ENCODE measurements at places on chromosomes 6 and 20. TPM values are rescaled to one million over a fixed set of nuclear protein-coding genes. Genes with fewer than 3 reads are reported as not detected.

The BPI gene
- 7.7 TPM for total RNA-seq

The SRPK1 gene
- total RNA-seq: 39.1 TPM

The KHDRBS2 gene
- not detected for total RNA-seq

The BEND3 gene
- total RNA-seq: 4.4 TPM

The LY86 gene
- total RNA-seq: not detected

The ADGRF5 gene
- not detected for total RNA-seq

The DDO gene
- total RNA-seq: not detected

The WFDC2 gene
- not detected for total RNA-seq

The ZNF334 gene
- 3.7 TPM for total RNA-seq

The GFRAL gene
- not detected for total RNA-seq

The LRP11 gene
- 59.6 TPM for total RNA-seq

The ARMH2 gene
- not detected for total RNA-seq

The HMGA1 gene
- total RNA-seq: 89.7 TPM

GRCh38 chr20:50259705-50260478 lies 69.3 kb downstream of the CEBPB start:
- DNase-seq: no peak

DNA sequence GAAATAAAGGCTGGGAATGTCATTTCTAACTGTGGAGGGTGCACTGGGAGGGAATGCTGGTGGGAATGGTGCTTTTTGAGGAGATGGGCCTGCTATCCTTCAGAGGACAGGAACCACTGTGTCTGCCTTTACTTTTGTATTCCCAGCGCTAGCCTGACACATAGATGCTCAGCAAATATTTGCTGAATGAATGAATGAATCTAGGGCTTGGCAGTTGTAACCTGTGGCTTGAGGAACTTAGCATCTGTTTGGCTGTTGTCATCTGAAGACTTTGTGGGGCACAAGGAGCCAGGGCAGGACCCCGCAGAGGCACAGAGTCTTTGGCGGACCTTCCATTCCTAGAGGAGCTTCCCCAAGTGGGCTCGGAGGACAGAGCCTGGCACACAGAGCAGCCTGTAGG lies 6.1 kb downstream of the TOX2 start:
- DNase-seq: no peak

DNA sequence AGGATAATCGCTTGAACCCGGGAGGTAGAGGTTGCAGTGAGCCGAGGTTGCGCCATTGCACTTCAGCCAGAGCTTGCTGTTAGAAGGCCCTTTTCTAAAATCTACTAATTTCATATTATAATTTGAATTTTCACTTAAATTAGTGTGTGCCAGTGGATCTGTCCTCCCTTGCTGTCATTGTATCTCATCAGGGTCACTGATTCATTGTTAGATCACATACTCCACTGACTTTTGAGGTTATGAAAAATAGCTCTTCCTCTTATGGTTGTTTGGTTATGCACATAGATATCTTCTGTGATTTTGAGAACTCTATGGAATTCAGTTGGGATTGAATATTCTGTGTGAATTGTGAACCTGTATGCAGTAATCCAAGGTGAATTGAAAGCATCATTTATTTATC lies 53.1 kb upstream of the TULP4 start:
- no peak for DNase-seq

- DNase-seq: no peak
Observed at GRCh38 chr6:42984924-42985475, 630 bp downstream of the PPP2R5D start.

DNA sequence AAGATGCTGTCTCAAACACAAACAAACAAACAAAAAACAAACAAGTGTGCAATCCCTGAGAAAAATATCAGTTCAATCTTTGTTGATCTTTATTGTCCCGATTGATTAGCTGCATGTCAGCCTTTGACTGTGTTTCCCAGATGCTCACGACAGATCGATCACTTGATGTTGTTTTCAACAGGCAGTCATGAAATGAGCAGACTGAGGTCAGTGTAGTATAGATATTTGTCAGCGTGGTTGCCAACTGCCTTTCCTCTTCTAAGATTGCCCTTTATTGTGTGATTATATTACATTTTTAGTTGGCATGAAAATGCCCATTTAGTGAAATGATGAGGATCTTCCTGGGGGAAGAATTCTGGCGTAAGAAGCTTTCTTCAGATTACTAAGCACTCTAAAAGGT lies 25.6 kb downstream of the UTRN start:
- no peak for DNase-seq

- no peak for DNase-seq
Observed at GRCh38 chr6:64672651-64673050, 1034.4 kb downstream of the EYS start.

GRCh38 chr6:109059571-109060021 lies 35.0 kb downstream of the SESN1 start:
- DNase-seq: no peak

DNA sequence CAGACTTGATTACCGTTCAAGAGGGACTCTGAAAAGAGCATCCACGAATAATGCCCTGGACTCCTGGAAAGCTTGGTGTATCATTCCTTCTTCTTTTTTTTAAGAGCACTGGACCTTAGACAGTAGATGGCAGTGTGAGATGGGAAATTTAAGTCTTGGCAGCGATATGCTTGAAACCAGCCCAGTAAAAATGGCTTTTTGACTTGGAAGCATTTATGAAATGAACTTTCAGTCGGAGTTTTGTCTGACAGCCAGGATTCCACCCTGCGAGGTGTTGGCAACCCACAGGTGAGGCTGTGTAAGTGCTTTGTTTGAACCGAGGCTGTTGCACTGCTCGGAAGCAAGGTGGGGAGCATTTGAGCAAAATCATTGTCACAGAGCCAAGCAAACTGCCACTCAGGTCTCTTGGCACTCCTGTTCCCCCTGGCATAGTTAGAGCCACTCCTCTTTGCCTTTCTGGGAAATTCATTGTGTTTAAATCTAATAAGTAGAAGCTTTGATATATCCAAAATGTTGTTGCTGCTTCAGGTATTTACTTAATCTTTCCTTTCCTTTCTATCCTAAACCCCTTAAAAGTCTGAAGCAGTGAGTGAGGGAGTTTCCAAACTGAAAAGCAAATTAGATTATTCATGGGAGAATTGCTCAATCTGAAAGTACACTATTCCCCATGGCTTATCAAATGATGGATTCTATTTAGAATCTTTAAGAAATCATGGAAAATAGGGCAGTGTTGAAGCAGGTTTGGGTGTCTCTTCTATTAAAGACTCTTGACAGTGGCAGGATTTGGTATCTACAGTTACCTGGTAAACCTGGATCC lies 272.8 kb upstream of the SLC35B3 start:
- no peak for DNase-seq

DNA sequence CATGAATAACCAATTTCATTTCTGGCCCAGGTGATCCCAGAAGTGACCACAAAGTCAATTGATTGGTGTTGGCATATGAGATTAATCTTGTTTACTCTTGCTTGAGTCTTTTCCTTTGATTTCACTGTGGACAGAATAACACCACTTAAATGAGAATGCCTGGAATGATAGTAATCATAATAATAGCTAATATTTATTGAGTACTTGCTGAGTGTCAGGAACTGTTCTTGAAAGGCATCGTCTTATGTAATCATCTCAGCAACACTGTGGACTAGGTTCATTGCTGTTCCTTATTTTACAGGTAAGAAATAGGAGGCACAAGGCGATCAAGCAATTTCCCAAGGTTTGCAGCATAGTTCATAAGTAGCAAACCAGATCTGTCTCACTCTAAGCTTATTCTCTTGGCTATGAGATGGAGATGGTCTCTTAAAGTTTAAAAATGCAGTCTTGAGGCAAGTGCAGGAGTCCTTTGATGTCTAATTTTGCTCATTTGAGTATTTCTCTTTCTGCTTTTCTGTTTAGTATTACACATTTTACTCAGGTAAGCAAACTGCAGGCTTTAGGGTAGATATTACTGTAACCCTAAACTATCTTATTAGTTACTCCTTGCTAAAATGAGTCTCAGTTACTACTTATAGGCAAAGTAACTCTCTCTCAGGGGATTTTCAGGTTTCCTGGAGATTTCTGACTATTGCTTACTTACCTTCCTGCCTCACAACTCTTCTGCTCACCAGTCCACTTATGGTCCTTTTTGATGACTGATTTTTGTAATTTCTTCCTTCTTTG lies 6.3 kb downstream of the ADGRG6 start:
- no peak for DNase-seq

GRCh38 chr6:157099912-157100593 lies 223.3 kb downstream of the TMEM242 start:
- no peak for DNase-seq

GRCh38 chr20:31488115-31488514 lies 13.0 kb downstream of the REM1 start:
- DNase-seq: no peak

DNA sequence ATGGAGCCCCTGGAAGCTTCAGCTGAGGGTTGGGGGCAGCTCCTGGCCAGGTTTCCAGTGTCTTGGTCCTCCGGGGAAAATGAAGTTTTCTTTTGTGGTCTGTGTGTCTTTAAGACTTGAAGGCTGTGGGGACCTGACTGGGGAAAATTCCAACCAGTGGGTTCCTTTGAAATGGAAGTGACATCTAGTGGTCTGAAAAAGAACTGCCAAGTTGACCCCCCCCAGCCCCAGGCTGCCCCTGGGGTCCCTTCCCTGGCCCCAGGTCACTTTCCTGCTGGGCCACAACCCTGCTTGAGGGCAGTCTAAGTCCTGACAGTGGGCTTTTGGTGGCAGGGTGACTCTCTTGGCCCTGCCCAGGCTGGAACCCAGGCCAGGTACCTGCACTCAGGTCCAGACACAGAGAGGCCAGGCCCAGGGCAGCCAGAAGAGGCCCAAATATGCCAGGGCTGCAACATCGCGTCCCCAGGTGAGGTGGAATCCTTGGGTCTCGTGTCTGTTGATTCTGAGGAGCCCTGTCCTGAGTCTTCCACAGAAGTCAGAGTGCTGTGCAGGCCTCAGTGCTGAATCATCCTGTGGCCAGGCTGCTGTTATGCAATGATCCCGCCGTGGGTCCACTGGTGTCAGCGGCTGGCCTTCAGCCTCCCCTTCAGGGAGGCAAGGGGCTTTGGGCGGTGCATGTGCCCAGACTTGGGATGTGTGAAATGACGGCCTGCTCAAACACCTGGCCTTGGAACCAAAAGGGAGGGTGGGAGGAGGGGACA lies 68.4 kb downstream of the VEGFA start:
- DNase-seq: no peak

DNA sequence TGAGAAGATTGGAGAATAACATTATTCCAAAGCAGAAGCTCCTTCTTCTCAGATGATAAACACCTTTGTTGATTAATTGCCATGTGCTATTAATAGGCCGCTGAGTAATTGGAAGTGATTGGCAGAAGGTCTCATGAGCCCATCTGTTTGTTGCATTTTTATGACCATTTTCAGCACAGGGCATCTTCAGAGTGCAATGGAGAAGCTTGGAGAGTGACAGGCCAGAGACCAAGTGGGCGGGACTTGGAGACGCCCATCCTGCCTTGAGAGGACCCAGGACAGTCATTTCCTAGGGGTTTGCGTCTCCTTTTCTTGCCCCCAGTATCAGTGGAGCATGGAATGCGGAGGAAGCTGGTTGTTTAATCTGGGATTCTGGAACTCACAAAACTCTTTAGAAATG lies 89.5 kb downstream of the CDH4 start:
- DNase-seq: no peak

GRCh38 chr6:29477923-29478450 lies 9.8 kb downstream of the MAS1L start:
- DNase-seq: no peak

GRCh38 chr6:167796192-167796981 lies 30.3 kb upstream of the AFDN start:
- peak; percentile 83 for DNase-seq

GRCh38 chr6:46882645-46883044 lies 39.1 kb downstream of the ADGRF5 start:
- no peak for DNase-seq

GRCh38 chr20:59938696-59939051 lies 1.4 kb downstream of the PPP1R3D start:
- no peak for DNase-seq

- no peak for DNase-seq
Observed at GRCh38 chr20:46583411-46584214, 33.2 kb upstream of the OCSTAMP start.

All from osteocyte (in vitro differentiated cells).